D721Med (cell line): ENCODE measurements at places on chromosomes 6 and 20.

DNA sequence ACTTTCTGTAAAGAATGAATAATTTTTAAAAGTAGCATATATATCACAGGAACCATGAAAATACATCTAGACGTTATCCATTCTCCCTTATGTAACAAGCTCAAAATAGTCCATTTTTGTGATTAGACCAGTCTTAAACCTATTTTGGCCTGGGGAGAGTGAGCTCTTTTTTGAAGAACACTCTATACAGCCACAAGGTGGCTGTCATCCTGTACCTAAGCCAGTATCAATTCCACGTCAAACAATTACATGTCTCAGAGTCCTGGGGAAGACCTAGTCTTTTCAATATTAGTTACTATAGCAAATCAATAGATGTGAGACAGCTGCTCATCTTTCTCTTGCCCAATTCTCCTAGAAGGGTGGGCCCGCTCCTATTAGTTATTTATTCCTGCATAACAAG is 28.4 kb downstream of the FBXO5 start:
- no peak for DNase-seq

DNA sequence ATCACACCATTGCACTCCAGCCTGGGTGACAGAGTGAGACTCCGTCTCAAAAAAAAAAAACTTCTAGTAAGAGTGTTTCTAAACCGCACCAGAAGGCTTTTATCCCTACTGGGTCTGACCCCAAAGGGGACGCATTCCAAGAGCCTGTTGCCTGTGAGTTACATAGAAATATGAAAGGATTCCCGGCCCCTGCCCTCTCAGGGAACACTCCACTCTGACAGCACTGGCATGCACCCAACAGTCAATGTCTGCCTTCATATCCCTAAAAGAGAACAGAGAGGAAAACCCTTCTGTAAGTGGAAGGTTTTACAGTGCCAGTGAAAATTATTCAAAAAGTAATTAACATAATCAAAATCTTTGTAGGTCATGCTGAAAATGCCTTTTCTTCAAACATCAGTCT is 117.1 kb upstream of the PTPRT start:
- no peak for DNase-seq

GRCh38 chr6:115363379-115363778 is 697.3 kb downstream of the FRK start:
- no peak for DNase-seq

DNA sequence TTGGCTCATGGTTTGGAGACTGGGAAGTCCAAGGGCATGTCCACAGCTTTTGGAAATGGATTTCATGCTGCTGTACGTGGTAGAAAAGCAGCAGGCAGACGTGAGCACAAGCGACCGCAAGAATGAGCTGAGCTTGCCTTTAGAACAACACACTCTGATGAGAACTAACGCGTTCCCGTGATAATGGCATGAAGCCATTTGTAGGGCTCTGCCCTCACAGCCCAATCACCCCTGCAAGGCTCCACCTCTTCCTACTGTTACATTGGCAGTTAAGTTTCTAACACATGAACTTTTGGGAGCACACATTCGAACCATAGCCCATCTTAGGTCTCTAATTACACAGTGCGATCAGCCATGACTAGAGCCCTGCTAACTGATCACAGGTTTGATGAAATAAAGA is 107.5 kb upstream of the TMEM170B start:
- no peak for DNase-seq

DNA sequence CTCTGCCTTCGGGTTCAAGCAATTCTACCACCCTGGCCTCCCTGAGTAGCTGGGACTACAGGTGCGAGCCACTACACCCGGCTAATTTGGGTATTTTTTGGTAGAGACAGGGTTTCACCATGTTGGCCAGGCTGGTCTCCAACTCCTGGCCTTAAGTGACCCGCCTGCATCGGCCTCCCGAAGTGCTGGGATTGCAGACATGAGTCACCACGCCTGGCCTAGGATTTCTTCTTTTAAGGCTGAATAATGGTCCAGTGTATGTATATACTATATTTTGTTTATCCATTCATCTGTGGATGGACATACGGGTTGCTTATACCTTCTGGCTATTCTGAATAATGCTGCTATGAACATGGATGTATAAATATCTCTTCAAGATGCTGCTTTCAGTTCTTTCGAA is 17.1 kb downstream of the RIOK1 start:
- no peak for DNase-seq

GRCh38 chr6:136975089-136975715 is 53.1 kb downstream of the SLC35D3 start:
- no peak for DNase-seq
